Hippocampal formation (tissue), 2 donors: ENCODE measurements at places on chromosomes 16 and 17.

DNA sequence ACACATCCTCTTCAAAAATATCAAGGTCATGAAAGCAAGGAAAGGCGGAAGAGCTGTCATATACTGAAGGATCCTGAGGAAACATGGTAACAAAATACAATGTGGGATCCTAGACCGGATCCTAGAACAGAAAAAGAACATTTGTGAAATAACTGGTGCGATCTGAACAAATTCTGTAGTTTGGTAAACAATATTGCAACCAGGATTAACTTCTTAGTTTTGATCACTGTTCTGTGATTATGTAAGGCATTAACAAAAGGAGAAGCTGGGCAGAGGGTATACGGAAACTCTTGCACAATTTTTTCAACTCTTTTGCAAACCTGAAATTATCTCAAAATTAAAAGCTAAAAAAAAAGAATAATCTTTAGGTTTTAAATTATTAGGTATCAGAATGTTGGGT, 109.7 kb downstream of the TRIM37 start:
- no peak for DNase-seq

GRCh38 chr16:28532940-28533647, 5.7 kb downstream of the NUPR1 start:
- no peak for DNase-seq

DNA sequence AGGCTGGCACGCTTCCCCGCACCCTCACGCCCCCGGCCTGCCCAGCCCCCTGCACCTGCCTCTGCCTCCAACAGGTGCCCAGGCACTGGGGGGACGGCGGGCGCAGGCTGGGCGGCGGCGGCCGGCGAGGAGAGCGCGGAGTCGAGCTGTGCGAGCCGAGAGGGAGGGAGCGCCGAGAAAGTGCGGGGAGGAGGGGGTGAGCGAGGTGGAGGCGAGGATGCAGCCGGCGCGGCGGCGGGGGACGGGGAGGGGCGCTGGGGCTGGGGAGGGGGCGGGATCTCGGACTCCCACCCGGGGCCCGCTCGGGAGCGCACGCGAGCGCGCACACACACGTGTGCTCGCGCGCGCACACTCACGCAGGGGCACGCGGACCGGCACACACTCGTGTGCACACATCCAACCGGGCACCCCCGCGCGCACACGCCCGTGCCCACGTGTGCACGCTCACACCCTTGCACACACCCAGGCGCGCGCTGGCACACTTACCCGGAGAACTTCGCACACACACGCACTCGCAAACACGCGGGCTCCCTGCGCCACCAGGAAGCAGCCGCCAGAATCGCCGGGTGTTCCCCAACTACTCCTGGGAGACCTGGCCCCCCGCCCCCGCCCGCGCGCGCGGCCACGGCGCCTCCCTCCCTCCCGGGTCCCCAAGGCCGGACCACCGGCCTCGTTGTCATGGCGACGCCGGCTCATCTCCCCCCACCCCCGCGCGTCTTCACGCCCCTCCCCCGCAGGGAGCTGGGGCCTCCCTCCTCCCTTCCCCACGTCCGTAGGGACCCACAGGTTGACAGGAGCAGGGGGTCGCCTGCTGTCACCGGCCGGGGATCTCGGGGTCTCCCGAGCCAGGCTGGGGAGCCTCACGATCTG, at the start of gene DOC2A:
DOC2A (minus strand) TSS at position 184 of the 870 bp plus-strand sequence. CDS start 805 bp downstream, outside the sequence.
- no peak for DNase-seq

DNA sequence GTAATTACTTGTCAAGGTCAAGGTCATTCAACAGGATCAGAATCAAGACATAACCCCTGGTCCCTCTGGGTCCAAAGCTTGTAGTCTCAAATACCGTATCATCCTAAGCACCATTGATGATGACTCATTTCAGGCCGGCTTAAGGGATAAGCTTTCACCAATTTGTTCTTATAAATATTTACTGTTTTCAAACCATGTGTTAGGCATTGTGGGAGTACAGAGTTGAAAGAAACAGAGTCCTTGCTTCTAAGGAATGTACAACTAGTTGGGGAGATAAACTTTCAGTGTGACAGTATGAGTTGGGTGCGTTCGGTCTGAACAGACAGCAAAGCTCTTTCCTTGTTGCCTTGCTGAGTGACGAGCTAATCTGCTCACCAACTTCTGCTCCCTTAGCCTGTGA, 183.5 kb upstream of the MAF start:
- DNase-seq: no peak

DNA sequence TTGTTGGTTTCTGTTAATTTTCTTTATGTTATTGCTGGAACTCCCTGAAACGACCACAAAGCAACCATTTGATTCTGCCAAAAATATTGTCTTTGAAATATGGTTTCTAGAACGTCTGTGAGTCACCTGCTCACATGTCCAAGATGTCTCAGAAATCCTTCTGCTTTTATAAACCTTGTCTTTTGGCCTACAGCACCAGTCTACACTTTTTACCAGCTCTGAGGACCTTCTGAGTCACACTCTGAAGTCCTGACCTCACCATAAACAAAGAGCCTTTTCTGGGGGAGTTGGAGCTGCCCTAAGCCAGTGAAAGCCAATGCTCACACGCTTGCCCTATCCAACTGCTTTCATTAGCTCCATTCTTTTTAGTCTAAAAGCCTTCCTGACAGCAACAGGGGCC, 55.5 kb downstream of the GRIN2A start:
- DNase-seq: peak; percentile 33

DNA sequence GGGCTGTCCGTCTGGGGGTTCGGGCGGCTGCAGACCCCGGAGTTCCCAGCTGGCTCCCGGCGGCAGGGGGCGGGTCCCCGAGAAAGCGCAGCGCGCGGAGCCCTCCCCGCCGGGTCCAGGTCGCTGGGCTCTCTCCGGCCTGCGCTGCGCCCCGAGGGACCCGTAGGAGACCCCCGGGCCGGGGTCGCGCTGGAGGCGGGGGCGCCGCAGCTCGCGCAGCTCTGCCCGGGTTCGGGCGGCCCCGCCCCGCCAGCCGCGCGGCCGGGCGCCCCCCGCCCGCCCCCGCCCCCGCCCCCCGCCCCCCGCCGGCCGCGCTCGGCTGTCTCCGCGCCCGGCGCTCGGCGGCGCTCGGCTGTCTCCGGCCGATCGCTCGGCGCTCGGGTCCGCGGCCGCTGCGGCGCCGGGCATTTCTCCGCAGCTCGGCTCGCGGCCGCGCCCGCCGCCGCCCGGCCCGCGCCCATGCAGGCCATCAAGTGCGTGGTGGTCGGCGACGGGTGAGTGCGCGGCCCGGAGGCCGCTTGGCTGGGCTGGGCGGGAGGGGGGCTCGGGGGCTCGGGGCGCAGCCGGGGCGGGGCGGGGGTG, at the start of gene RAC3:
RAC3 (plus strand) TSS at position 376 of the 582 bp plus-strand sequence; CDS start at position 460, 84 bp downstream.
- no peak for DNase-seq

- DNase-seq: no peak
Observed at GRCh38 chr16:58418026-58418425, 25.8 kb downstream of the GINS3 start.

GRCh38 chr17:82497483-82498405, 21.8 kb upstream of the FOXK2 start:
- DNase-seq: no peak

DNA sequence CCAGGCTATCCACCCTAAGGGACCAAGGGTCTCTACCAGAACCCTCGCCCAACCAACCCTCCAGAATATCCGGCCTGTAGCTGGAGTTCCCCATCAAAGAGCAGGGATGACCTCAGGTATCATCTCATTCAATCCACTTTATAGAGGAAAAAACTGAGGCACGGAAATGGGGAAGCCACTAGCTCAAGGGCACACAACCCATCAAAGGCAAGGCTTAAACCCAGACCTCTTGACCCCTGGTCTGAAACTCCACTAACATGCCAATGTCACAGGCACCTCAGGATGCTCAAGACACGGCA, 1.6 kb downstream of the TBC1D10B start:
- DNase-seq: no peak

DNA sequence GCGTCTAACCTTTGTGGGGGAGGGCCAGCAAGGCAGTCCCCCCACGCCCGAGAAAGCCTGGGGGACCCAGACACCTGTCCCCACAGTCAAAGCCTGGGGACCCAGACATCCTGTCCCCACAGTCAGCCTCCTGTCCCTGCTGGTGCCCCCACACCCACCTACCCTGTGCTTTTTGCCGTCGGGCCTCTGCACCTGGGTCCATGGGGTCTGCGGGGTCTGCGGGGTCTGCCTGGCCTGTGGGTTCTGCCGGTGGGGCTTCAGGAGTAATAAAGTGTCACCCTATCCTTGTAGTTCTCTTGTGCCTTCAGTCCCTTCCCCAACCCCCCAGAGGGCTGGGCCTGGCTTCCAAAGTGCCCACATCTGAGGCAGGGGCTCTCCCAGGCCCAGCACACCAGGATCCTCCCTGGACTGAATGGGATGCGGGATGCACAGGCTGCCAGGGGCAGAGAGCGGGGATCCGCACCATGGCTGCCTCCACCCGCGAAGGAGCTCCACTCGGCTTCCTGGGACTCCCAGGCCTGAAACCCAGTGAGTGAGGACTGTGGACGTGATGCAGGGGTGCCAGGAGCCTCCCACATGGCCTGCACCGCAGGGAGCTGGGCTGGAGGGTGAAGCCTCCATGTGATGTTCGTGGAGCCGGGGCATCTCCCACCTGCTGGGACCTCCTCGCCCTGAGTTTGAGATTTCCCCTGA, 16.3 kb upstream of the DPEP1 start:
- DNase-seq: no peak

DNA sequence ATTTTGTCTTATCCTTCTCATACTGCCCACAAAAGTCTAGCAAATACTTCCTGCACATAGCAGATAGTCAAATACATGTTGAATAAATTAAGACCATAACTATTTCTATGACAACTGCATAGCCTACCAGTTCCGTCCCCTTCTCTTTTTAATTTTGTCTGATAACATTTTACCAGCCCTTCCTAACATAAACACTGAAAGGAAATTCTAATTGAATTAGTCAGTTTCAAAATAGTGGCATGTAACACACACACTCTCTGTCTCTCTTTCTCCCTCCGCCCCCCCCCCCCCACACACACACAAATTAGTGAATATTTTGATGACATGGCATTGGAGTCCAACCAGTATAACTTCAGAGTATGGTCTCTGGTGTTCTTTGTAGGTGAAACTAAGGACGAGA, 41.8 kb downstream of the TNRC6C start:
- no peak for DNase-seq

- peak; percentile 62 for DNase-seq
Observed at GRCh38 chr17:78127888-78128550, 536 bp downstream of the TMC6 start.

GRCh38 chr16:85857406-85857805, 41.6 kb upstream of the IRF8 start:
- DNase-seq: no peak

- no peak for DNase-seq
Observed at GRCh38 chr16:79062336-79062735, 538.2 kb downstream of the MAF start.

- no peak for DNase-seq
Observed at GRCh38 chr16:80620736-80621605, 80.2 kb downstream of the DYNLRB2 start.

DNA sequence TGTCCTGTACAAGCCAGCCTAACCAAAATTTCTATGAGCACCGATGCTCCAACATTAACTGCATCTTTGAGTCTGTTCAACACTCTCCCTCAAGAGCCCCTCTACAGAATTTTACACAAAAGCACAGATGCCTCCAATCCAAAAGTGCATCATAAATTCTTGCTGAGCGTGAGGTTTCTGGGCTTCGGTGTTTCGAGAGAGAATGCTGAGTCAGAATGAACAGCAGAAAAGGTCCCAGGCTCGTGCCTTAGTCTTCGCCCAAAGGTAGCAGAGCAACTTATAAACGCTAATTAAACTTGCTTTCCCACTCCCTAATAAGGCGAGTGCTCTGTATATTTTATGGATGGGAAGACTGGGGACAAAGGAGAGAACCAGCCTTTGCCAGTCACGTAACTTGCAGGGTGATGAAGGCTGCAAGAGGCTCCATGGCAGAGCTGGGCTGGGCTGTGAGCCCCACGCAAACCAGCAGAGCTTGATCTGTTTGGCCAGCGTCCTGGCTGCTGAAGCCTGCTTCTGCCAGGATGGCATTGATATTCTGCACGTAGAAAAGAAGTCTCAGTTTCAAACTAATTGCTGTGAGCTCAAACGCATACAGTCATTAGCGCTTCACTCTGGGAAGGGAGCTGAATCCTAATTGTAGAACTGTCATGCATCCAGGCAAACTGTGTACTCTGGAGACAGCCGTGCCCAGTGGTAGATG, 138.5 kb downstream of the DNAH9 start:
- DNase-seq: no peak

DNA sequence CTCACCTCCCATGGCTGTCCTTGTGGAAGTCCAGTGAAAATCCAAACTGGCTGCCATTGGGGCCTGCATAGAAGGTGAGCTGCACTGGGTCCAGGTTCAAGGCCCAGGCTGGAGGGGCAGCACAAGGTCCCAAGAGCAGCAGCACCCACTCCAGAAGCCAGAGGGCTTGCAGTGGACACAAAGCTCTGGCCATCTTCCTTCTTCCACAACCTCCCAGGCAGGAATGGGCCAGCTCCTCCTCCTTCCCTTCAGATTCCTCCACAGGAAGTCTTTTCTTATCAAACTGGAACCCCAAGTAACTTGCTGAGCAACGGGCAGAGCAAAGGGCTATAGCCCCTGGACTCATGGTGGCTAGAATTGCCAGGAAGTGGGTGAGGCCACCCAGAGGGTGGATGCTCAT, at the start of gene ITGA2B:
ITGA2B (minus strand) TSS at position 369 of the 400 bp plus-strand sequence; CDS start at position 193, 176 bp downstream.
- no peak for DNase-seq

DNA sequence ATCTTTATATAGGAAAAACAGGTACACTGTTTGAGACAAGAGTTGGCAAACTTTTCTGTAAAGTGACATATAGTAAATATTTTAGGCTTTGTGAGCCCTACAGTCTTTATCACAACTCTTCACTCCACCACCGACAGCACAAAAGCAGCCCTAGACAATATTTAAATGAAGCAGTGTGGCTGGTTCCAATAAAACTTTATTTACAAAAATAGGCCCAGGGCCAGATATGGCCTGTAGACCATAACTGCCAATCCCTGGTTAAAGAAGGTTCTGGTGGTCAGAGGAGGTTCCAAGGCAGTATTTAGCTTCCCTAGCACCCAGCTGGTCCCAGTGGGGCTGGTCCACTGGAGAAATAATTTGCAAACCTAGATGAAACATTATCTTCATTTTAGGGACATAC, 3.6 kb downstream of the FAM117A start:
- DNase-seq: no peak

DNA sequence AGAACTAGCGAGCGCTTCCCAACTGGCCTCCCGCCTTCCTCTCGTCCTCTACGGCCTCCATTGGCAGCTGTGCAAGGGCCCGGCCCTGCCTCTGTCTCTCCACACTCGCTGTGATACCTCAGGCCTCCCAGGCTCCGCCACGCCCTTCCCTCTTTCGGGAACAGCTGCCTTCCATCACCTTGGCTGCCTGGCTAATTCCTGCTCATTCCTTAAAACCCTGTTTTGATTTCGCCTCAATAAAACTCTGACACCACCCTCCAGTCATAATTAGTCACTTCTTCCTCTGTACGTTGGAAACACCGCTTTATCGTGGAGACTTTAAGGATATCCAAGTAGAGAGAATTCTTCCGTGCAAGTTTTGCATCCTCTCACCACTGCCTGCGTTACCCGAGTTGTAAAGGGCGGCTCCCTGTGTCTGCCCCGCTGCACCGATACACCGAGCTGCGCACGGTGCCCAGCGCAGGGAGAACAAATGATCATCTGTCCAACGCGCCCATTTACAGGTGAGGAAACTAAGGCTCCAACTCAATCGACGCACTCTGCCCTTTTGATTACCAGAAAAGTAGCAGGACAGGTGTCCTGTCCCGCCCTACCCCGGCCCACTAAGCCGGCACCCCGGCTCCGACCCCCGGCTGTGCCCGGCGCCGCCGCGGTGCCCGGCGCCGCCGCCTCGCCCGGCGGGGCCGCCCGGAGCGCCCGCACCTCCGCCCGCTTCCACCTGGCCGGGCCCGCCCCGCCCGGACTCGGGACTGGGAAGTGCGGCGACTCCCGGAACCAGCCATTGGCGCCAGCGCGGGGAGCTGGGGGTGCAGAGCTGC, 139.7 kb downstream of the SEC14L1 start:
- no peak for DNase-seq

- DNase-seq: no peak
Observed at GRCh38 chr16:65306300-65306699, 184.4 kb upstream of the CDH11 start.
